Fibroblast of mammary gland (primary cell): ENCODE measurements at places on chromosomes 3 and 15.
A peak's percentile ranks its signal among the peaks of the same experiment; 100 is the strongest.

GRCh38 chr3:112799946-112800345 is 46.7 kb downstream of the CD200R1L start:
- no peak for DNase-seq

DNA sequence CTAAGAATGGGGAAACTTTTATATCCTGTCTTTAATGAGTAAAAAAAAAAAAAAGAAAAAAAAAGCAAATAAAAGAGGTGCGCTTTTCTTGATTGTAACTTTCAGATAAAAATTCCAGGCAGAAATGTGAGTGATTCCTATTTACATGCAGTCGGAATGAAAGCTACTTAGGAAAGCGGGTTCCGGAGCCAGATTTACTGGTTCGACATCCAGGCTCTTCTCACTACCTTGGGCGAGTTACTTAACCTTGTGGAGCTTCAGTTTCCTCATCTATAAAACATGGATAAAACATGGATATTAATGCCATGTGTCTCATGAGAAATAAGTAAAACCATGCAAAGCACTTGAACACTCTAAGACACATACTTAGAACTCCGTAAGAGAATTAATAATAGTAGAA is 169.2 kb downstream of the TP63 start:
- no peak for DNase-seq

DNA sequence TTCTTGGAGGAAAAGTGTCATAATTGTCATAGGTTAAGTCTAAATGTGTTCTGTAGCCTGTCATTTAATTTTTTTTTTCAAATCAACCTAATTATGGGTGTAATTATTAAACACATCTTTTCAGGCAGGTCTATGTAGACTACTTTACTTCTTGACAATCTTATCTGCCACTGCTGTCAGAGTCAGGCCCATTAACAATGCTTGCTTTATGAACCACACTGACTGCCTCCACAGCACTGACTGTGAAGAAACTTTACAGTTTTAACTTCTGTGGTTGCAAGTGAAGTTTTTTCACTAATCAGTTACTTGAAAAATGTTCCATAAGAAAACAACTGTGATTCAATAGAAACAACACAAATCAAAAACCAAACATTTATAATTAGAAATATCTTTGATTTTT is 407.8 kb downstream of the PLCL2 start:
- DNase-seq = no peak

DNA sequence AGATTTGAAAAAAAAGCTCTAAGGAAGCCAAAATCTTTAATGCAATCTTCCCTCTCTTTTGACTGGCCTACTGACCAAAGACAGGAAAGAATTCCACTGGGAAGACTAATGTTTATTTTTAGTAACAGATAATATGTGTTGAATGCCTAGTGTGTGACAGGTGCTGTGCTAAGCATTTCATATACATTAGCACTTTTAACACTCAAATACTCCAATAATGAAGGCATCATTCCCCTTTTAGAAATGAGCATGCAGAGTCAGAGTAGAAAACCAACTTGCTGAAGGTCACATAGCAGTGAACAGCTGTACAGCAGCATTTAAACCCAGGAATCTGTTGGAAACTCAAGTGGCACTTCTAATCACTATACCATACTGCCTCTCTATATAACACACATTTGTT is 170.6 kb downstream of the MINAR1 start:
- DNase-seq = no peak

DNA sequence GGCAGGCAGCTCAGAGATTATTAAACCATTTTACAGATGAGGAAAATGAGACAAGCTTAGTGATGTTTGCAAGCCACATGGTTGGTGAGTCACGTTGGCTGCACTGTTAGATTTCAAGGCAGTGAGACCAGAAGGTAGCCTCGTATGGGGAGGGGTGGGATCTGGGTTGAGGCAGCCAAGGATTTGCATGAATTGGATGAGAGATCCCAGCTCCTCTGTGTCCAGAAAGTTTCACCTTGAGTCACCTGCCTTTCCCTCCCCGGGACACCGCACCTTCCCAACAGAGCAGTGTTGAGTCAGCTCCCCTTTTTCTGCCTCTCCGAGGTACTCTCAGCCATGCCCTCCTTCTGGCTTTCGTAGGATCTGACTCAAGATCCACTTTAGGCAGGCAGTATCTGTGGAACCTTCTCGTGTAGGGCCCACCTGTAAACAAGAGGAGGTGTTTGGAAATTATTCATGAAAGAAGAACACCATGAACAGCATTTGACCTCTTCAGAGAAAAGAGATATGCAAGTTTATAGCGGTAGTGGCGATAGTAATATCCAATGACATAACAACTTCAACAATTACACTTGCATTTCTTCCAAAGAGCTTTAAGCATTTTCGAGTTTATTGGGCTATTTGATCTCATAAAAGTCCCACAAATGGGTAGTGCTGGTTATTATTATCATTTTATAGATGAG is 46.8 kb upstream of the VPS8 start:
- DNase-seq = no peak

- DNase-seq = no peak
Observed at GRCh38 chr3:152317184-152317583, 48.5 kb downstream of the MBNL1 start.

DNA sequence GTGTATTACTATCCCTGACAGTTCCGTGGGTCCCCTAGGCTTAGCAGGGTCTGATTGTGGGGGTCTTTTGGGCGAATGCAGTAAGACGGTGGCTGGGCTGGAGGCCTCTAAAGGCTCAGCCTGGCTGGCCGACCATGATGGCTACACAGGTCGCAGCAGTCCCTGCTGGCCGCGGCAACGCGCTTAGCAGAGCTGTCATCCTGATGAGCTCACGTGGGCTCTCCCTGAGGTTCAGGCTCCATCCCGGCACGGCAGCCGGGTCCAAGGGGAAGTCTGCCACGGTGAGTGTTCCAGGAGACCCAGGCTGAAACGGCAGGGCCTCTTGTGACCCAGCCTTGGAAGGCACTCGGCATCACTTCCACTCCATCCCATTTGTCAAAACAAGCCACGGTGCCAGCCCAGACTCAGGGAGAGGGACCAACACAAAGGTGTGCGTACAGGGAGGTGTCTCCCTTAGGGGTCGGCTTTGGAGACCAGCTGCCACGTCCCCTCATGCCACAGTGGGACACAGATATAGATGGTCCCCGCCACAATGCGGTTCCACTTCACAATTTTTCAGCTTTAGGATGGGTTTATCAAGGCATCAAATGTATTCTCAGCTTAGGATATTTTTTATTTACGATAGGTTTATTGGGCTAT is 101.8 kb downstream of the XXYLT1 start:
- no peak for DNase-seq

DNA sequence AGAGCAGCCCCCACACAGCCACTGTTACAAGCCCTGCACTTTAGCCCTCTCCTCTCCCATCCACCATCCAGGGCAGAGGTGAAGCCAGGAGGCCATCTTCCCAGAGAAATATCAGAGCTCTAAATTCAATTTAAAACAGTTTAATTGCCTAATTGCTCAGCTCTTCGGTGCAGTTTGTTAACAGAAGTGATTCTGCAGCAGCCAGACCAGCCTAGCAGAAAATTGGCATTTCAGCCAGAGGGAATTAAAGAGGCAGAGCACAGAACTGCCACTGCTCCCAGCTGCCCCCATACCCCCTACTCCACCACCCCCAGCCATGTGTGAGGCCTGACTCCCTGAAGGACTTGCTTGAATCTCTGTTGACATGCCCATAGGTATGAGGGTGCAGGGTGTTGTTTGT is 38.5 kb downstream of the TPRA1 start:
- no peak for DNase-seq

DNA sequence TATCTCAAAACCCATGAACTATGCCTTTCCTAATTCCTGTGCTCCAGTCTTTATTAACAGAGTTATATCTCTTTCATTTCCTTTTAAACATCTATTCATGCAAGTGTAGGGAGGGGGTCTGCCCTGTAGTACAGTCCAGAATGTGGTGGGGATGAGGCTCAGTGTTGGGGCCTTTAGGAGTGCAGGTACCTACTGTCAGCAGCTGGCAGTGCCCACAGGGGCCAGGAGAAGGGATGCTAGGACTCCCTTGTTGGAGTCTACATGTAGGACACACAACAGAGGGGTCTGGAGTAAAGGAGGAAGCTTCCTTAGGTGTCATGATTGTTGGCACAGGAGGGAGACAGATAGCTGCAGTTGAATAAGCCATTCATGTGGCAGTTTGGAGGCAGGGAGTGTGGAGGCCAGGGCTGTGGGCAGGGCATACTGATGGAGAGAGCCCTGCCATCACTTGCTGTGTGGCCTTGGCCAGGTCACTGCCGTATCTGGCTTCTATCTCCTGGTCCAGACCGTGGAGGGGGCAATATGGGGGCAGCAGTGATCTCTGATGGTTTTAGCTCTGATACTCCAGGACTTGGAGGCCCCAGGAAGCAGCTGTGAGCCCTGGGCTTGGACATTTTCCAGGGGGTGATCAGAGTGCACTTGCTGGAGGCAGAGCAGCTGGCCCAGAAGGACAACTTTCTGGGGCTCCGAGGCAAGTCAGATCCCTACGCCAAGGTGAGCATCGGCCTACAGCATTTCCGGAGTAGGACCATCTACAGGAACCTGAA is 29.5 kb downstream of the ESYT3 start:
- DNase-seq = no peak

DNA sequence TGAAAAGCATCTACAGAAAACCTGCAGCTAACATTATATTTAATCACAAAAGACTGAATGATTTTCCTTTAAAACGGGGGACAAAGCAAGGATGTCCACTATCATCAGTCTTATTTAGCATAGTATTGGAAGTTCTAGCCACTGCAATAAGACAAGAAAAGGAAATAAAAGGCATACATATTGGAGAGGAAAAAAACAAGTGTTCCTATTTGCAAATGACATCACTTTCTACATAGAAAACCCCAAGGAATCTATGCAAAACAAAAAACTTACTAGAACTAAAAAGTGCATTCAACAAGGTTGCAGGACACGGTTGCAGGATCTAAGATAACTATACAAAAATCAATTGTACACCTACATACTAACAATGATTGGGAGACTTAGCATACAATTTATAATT is 101.6 kb upstream of the MEF2A start:
- DNase-seq = no peak

DNA sequence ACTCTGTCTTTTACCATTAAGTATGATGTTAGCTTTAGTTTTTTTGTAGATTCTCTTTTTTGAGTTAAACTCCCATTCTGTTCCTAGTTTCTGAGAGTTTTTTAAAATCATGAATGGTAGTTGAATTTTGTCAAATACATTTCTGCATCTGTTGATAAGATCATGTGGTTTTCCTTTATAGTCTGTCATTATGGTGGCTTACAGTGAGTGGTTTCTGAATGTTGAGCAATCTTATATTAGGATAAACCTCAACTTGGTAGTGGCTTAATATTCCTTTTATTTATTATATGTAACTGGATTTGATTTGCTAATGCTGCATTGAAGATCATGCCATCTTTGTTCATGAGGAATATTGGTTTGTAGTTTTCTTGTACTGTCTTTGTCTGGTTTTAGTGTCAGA is 34.8 kb downstream of the NEO1 start:
- DNase-seq = no peak

DNA sequence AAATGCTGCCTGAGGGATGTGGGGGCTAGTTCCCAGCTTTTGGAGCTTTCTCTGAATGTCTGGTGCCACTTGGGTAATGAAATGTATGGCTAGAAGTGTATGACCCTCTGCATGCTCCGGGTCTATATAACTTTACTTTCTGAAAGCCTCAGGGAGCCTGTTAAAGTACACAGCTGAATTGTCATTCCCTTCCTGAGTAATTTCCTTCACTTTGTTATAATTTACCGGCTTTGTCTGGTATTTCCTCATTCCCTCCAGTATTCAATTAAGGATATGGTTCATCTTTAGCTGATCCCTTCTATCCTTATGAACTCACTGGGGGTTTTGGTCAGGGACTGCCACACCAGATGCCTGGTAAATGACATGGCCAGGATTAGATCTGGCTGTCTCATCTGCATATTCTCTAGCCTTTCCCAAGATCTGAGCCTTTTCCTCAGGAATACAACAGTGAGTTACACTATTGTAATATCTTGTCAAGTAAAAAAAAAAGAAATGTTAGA is 620.3 kb downstream of the ZPLD1 start:
- DNase-seq = no peak

- DNase-seq = peak; percentile 89
Observed at GRCh38 chr15:58498821-58499580, 67.2 kb downstream of the LIPC start.

GRCh38 chr3:53816425-53816824 is 29.8 kb downstream of the CHDH start:
- DNase-seq = no peak

DNA sequence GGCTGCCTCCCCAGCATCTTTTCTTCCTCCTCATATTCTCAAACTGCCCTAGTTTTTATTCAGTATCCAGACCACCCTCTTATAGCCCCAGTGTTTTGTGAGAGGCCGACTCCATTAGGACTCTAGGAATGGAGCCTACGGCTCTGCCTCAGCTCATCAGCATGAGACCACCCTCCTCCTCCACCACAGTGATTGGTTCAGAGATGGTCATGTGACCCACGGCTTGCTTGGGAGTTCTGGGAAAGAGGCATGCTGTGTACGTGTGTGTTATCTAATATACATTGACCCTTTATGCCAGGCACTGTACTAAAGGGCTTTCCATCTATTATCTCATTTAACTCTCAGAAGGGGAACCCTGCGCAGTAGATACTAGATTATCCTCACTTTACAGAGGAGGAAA is 17.8 kb upstream of the CMTM7 start:
- DNase-seq = no peak
